ENCODE measurements at places on chromosomes 2 and 18.

- DNase-seq, result no peak
These were observed 10.0 kb downstream of the XRCC5 start for GRCh38 chr2:216119146-216119545.

DNA sequence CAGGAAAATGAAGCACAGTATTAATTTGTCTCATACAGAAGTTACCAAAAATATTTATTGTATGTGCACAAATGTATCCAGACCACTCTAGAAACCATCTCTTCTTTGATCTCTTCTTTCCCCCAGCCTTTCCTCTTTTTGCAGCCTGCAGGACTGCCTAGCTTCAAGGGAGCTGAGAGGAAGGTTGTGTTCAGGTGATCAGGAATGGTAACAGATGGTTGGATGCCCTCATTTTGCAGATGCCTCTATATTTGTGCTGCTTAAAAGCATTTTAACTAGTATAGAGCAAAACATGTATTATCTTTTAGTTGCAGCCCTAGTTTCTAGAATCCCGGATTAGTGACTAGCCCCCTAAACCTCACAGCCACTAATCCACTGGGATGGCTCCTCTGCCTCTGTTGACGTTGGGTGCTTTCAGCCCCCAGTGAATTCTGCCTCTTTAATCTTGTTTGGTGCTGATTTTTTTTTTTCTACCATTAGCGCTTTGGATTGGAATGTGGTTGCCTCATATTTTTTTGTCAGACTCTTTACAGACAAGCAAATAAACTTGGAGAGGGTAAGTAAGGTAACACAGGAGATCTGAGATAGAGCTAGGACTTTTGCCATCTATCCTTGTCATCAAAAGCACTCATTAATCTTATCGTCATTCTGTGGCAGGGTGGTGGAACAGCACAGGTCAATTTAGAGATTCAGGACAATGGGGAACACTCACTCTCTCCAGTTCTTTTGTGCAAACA is 103.8 kb upstream of the NDUFV2 start:
- DNase-seq, result no peak

- no peak for DNase-seq
These were observed 170.3 kb downstream of the BCL2 start for GRCh38 chr18:63149302-63149587.

GRCh38 chr2:49600524-49600923 is 446.2 kb upstream of the FSHR start:
- no peak for DNase-seq

DNA sequence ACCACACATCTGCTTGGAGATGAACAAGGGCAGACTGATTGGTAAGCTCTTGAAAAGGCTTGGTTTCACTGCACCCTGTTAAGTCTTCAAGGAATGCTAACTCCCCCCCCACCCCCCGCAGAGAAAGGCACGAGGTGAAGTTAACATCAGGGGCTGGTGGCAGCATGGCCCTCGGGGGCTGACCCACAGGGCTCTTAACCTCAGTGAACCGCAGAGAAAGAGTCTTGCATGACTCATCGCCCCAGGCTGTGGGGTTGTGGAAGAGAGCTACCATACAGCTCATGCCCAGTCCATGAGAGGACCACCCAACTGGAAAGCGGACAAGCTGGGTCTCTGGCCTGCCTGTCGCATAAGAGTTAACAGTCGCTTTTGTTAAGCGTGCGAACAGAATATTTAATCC is 10.6 kb upstream of the CEP68 start:
- no peak for DNase-seq

DNA sequence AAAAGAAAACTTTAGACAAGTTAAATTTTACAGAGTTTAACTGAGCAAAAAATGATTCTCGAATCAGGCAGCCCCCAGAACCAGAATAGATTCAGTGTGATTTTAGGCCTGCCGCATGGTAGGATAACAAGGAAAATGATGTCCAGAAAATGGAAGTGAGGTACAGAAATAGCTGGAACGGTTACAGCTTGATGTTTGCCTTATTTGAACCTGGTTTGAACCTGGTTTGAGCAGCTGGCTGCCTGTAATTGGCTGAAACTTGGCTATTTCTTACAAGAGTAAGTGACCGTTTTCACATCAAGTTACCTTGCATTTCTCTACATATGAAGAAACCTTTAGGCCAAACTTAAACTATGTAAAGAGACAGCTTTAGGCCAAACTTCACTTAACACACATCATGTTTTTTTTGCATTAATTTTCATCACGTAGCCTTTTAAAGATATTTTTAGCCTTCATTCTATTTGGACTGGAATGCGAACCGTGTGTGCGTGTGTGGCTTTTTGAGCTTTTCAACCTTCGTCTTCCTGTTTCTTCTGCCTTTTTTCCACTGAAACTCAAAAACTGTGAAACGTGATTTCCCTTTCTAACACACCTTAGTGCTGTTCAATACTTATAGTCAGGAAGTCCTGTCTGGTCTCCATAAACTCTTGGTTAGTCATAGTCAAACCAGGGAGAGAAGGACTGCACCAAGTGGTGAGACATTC is 4.5 kb upstream of the POLE4 start:
- DNase-seq, result no peak

Data from CD4-positive, alpha-beta T cell treated with Interleukin-6 at 100 ng/mL for 8 hours (primary cell).